Fibroblast of lung (primary cell): ENCODE measurements at places on chromosomes 16 and 17.

GRCh38 chr17:14201021-14201987 lies 35.4 kb downstream of the CDRT15 start:
- no peaks in the 10 kb centered on the region for H3K36me3 ChIP-seq
- no peak overlapping the region for H3K27ac ChIP-seq
- no peak overlapping the region for H3K4me3 ChIP-seq

DNA sequence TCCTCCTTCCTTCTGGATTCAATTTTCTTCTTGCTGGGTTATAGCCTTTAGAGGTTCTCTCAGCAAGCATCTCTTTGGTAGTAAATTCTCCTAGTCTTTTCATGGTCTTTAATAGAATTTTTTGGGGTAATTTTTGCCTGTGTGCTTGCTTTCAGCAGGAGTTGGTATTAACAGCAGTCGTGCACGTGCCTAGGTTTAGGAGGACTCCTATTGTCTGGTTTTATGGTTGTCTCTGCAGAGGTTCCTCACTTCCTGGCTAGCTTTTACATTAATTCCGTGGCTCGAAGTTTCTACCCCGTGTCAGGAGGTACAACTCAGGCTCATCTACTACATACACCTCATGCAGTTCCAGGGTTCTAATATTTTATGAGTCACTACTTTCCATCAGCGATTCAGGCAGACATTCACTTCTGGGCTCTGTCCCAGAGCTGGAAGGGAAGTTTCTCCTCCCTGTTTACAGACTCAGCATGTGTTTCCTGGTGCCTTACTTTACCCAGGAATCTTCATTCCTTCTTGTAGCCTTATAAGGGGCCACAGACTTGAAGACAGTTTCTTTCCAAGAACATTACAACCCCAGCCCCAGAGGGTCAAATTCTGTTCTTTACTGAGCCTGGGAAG lies 643.6 kb downstream of the HS3ST4 start:
- DNase-seq = no peak
- H3K4me3 ChIP-seq = no peak overlapping the region

DNA sequence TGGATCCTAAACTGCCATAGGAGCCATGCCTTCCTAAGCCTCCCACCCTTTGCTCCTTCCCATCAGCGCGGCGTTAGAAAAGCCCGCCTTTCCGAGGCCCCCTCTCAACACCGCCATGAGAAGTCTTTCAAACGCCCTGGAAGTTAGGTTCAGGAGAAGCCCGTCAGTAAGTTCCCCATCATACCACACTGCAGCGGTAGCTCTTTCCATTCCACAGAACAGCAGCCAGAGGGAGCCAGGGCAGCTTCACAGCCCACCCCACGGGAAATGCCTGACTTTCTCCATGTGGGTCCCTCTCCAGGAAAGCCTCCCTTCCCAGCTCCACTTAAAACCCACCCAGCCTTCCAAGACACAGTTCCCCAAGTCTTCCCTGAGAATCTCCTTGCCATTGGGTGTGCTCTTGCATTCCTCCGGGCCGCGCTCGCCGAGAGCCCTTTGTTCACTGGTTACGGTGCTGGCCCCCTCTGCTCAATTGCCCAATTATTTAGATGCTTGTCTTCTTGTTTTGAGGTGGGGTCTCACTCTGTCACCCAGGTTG lies 28.7 kb downstream of the KIAA0513 start:
- no peaks in the 10 kb centered on the region for H3K36me3 ChIP-seq
- H3K27ac ChIP-seq = no peak overlapping the region
- peak; percentile 57 for DNase-seq
- H3K4me3 ChIP-seq = no peak overlapping the region

GRCh38 chr17:82439829-82440365 lies 10.7 kb downstream of the CYBC1 start:
- no peak for DNase-seq
- no peaks in the 10 kb centered on the region for H3K27me3 ChIP-seq
- no peaks in the 10 kb centered on the region for H3K4me1 ChIP-seq
- no peak overlapping the region for H3K27ac ChIP-seq
- no peak overlapping the region for H3K4me3 ChIP-seq

GRCh38 chr16:10485159-10485558 lies 95.2 kb downstream of the EMP2 start:
- H3K4me3 ChIP-seq = no peak overlapping the region
- no peaks in the 10 kb centered on the region for H3K4me1 ChIP-seq
- H3K36me3 ChIP-seq = no peaks in the 10 kb centered on the region
- H3K27ac ChIP-seq = no peak overlapping the region

- H3K36me3 ChIP-seq = no peaks in the 10 kb centered on the region
- H3K27ac ChIP-seq = peak overlapping the region; percentile 90
- peaks cover 14% of the 10 kb centered on the region for H3K4me1 ChIP-seq
- peak; percentile 16 for DNase-seq
- H3K27me3 ChIP-seq = no peaks in the 10 kb centered on the region
- peak overlapping the region; percentile 69 for H3K4me3 ChIP-seq
Observed at GRCh38 chr16:29927070-29927905, 1.3 kb upstream of the KCTD13 start.
